Mesenchymal stem cell (in vitro differentiated cells and primary cell): ENCODE measurements at places on chromosomes 6 and 20.

DNA sequence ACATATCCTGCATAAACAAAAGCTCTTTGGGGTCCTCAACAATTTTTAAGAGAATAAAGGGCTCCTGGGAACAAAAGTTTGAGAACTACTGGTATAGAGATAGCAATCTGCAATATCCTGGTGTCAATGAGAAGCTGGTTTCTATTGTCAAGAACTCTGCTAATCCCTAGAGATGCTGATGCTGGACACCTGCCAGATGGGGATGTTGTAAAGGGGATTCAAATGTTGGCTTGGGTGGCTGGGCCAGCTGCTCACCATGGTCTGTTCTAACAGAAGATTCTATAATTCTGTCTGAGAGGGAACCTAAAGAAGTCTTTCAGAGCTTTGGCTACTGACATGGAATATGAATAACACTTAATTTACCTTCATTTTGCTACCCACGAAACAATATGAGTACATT, 137.8 kb downstream of the BTBD9 start:
- no peak for DNase-seq

DNA sequence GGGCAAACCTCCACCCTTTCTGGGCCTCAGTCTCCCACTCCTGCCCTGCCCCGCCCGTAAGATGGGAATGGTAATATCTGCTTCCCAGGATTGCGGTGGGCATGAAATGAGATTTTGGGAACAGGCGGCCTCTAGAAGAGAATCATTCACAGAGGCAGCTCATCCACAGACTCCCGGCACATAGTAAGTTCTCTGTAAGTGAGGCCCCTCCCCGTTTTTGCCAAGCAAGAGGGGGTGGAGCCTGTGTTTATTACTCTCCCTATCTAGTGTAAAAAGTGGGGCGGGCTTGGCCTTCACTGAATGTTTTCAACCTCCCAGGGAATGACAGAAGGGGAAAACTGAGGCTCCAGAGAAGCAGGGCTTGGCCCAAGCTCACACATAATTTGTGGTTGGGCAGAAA, 20.0 kb downstream of the SUN5 start:
- no peak for DNase-seq

- no peak for DNase-seq
Observed at GRCh38 chr6:141607956-141608355, 524.8 kb upstream of the GJE1 start.

DNA sequence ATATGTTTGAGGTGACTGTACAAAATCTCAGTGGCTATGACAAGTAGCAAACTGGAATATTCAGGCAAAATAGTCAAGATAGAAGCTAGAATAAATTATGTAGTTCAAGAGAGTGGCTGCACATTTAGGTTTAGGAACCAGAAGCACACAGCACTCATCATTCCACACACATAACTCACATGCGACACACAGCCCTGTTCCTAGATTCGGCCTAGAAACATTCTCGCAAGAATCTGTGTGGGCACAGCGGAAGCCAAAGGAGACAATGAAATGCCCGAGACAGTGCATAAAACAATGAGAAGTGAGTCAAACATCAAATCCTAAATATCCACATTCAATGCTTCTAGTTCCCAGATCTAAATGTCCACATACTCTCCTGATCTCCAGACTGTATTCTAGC, 9.5 kb upstream of the SUPT3H start:
- no peak for DNase-seq

DNA sequence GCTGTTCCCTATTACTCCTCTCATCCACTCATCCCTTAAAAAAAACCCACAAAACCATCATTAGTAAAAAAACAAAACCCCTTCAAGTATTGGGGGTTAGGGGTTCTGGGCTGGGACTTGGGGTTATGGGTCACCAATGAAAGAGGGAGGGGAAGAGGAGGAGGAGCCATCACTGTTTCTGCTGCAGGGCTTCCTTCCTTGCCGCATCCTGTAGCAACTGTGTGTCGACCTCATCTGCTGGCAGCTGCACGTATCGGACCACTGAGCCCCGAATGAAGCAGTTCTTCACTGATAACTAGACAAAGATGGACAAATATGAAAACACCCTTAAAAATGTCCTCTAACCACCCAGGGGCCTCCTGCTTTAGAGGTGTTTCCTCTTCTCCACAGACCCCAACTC, 2.0 kb upstream of the VARS1 start:
- no peak for DNase-seq

- DNase-seq, result no peak
Observed at GRCh38 chr20:34235875-34236274, 5.3 kb upstream of the ASIP start.

DNA sequence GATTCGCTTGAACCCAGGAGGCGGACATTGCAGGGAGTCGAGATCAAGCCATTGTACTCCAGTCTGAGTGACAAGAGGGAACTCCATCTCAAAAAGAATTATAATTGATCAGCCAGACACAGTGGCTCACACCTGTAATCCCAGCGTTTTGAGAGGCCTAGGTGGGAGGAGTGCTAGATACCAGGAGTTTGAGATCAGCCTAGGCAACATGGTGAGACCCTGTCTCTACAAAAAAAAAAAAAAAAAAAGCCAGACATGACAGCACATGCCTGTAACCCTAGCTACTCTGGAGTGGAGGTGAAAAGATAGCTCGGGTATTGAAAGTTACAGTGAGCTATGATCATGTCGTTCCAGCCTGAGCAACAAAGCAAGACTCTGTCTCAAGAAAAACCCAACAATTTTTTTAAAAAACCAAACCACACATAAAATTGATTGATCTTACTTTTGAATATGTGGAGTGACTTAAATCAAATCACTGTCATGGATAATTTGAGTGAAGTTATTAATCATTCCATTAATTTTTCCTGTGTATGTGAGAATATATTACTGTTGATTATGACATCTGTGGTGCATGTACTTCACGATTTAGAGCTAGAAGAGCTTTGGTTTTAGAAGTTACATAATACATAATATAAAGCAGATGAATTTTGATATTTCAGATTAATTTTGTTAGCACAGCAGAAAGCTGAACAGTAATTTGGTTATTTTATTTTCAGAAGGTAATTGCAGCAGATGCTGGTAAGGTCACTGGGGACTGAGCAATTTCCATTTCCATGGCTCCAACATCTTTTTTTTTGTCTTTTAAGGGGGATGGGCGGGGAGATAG, 34.4 kb downstream of the NCOA7 start:
- no peak for DNase-seq

GRCh38 chr20:25695532-25696370, 902 bp downstream of the ZNF337 start:
- no peak for DNase-seq

GRCh38 chr6:6788394-6789032, 200.0 kb downstream of the LY86 start:
- DNase-seq, result no peak

GRCh38 chr20:44709380-44709779, 5.8 kb upstream of the CCN5 start:
- DNase-seq, result no peak

DNA sequence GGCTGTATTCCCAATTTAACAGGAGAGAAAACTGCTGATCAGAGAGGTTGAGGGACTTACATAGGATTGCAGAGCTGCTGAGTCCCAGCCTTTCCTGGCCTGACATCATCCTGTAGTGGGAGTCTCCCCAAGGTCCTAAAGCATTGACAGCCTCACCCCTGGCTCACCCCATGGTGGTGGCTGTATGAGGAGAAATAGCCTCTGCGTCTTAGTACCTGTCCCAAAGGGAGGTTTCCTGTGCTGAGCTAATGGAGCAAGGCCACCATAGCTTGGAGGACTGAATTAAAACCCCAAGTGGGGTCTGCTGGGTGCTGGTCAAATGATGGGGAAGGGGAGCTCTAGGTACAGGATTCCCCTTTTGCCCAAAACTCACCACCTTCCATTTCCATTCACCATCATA, 525.1 kb downstream of the CDH26 start:
- DNase-seq, result no peak

- no peak for DNase-seq
Observed at GRCh38 chr6:43801495-43802181, 31.6 kb downstream of the VEGFA start.

GRCh38 chr6:148440016-148440415, 97.4 kb downstream of the SASH1 start:
- DNase-seq, result no peak

DNA sequence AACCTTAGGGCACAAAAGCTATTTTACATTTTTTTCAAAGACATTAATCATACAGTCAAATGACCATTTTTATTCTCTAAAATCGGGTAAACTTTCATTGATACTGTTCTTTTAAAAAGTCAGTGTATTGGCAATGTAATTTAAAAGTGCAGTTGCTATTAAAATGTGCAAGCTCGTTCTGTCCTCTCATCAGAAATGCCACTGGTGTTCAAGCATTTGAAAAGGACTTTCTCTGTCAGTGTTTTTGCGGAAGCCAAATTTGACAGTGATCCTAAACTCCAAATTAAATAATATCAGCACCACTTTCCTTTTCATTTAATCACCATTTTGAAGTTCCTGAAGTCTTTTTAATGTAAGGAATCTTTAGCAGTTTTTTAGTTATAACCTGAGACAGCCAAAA, 69.6 kb downstream of the AFG1L start:
- no peak for DNase-seq

- peak; percentile 43 for DNase-seq
Observed at GRCh38 chr20:32227744-32228688, 20.3 kb downstream of the POFUT1 start.

DNA sequence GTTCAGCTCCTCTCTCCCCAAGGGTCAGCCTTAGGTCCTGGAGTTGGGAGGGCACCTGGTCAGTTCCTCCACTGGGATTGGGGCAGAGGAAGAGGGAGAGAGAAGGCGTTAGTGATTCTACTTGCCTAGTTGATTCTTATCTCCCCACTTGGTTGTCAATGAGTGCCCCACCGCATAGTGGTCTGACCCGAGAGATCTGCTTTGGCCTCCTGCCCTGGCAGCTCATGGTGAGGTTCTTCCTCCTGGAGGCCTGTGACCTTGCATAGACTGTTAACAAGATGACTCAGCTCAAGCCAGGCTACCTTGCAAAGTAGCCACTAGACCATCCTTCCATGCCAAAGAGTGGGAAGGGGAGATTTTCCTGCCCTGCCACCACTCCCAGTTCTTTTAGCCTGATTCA, 160.6 kb downstream of the TMEM200A start:
- DNase-seq, result no peak

DNA sequence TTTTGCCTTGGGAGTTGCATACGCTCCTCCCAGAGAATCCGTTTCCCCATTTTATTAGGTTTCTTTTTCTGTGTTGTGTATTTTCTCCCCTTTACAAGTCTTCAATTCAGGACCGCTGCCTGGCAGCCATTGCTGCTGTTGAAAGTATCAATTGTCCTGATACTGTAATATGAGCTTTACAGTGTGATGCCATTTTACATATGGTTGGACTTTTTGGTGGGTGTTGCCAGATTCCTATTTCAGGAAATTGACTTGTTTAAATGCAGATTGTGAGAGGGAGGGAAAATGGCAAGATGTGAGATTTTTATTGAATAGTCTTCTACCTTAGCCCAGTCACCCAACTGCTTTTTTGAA, 1.2 kb downstream of the PANK2 start:
- peak; percentile 52 for DNase-seq

- peak; percentile 54 for DNase-seq
Observed at GRCh38 chr20:11394145-11394833, 523.4 kb upstream of the BTBD3 start.

DNA sequence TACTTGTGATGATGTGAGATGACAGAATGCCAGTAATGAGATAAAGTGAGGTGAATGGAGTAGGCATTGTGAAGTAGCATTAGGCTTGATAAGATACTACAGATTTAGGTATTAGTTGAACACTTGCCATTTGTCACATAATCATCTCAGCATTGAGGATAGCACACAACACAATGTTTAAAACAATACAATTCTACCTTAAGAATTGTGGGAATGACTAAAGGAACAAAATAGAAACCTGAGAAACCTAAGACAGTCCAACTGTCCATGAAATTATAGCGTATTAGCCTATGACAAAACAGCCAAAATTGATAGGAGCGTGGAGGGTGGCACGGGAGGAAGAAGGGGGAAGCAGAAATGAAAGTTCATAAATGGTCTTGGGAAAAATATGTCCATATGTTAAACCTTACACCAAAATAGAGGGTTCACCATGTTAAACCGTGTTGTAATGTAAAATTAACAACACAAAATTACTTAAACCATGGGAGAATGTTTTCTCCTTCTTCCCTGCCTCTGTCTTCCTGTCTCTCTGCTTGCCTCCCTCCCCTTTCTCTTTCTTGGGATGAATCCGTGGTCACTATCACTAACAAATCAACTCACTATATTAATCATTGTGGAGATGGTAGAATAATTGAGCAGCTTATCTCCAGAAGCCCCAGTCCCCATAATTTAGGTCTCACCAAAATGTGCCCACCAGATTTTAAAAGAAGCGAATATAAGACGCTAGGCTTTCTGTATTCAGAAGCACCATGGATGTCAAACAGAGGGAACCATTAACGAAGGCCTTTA, 33.0 kb upstream of the HFE start:
- no peak for DNase-seq

DNA sequence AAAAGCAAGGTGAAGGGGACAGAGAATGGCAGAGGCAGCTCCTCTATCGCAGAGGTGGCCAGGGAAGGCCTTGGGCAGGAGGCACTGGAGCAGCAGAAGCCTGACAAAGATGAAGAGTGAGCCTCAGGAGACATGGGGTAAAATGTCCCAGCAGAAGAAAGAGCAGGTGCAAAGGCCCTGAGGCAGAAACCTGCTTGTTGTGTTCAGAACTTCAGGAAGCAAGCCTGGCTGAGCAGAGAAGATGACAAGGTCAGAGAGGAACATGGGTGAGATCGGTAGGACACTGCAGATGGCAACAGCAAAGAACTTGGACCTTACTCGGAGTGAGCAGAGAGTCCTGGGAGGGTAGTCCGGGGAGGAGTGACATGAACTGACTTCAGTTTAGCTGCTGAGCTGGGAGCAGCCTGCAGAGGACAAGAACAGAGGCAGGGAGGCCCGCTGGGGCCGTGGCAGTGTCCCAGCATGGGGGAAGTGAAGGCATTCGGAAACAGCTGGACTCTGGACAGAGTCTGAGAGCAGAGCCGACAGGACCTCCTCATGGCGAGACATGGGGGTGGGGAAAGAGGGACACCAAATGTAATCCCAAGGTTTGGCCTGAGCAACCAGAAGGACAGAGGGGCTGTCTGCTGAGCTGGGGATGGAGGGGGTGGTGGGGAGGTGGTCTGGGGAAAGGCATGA, 106.3 kb downstream of the PREX1 start:
- DNase-seq, result no peak

- DNase-seq, result no peak
Observed at GRCh38 chr6:24721461-24722215, 2.7 kb upstream of the C6orf62 start.

DNA sequence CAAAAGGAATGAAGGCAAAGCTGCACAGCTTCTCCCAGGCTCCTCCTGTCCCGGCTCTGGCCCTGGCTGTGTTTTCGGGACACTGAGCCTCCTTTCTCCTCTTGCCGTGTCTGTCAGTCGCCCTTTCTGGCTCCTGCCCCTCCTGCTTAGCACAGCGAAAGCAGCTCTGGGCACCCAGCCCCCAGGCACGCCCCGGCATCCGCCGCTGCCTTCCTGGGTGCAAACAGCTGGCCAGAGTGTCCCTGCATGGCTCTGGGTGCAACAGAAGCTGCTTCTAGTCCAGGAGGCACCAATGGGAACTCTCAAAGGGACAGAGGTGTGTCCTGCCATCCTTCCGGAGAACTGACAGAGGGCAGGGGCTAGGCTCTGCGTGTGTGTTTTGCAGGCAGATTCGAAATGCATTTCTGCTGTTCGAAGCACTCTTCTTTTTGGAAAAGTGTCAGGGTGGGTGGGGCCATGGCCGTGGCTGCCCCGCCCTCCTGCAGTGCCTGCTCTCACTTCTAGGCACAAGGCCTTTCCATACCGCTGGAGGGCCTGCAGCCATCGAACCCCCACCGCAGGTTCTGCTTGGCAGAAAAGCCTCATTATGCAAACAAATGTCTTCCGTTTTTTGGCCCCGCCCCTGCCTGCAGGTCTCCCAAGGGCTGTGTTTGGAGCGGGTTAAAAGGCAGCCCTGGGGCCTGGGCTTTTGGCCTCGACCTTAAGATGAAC, 15.5 kb downstream of the COL9A3 start:
- DNase-seq, result no peak
